AG09309 (cell line): ENCODE measurements at places on chromosomes 16 and 17.

DNA sequence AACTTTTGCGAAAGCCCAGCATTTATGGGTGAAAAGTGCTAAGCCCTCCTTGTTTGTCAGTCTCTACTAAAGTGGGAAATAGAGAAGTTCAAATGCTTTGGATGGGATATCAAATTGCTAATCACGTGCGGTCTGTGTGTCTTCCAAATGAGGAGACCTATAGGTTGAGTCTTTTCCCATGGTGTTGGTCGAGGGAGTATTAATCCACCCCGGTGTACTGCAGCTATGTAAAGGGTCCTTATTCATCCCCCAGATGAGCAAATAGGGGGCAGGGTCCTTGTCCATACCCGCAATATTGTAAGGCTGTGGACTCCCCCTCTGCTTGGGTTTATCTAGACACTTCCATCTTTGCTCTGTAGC is 14.6 kb downstream of the KIAA0513 start:
- DNase-seq: no peak

DNA sequence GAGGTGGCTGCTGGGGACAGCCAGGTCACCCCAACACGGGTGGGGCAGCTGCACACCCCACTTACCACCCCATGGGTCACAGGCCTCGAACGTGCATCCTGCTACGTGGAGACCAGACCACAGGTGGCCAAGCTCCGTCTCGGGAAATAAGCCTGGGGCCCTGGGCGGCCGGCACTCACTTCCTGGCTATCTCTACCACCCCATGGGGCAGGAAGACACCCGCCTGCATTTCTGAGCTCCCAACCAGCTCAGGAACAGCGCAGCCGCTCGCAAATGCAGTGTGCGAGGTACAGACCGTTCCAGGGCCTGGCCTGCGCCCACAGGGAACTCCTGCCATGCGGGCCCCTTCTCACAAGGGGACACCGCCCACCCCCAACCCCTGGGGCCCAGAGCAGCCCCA is 4.9 kb upstream of the GNG13 start:
- DNase-seq: no peak

- DNase-seq: no peak
These were observed 33.7 kb downstream of the TEKT3 start for GRCh38 chr17:15307710-15308111.

DNA sequence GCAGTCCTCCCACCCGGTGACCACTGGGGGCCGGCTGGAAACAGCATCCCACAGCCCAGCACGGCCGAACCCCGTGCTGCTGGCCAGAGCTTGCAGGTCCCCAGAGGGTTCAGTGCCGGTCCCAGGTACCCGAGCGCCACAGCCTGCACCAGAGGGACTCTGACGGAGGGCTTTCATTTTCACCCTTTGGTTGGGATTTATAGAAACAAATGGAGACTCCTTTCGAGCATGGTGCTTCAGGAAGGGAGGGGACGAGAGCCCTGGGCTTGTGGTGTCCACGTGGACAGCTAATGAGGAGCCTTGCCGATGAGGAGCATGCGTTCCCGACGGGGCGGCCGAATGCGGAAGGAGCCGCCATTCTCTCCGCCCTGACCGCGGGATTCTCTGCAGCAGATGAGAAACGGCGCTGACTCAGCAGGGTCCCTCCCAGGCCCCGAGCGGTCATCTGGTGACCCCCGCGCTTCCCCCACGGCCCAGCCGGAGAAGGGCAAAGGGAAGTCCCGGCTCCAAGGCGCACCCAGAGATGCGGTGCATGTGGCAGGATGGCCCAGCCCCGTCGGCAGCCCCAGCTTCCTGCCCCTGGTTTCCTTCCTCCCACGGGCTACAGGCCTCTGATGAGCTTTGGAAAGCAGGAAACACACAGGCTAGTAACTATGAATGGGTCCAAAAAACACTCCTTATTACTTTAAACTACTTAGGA is 9.8 kb downstream of the SLC38A10 start:
- DNase-seq: no peak

DNA sequence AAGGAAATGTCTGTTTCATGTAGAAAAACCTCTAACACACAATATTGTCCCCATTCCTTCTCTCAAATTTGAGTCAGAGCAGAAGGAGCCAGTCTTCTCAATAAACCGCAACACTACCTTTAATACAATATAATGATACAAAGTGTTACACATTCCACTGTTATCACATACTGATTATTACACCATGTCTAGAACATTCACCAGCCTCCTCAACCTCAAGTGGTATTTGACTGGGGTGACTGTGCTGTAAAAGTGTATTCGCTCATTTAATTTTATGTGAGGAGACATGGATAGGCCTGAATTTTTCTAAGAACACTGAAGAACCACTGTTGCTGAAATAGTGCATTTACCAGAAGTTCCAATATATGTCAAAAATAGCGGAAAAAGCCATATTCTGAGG is 10.3 kb downstream of the CDYL2 start:
- no peak for DNase-seq

DNA sequence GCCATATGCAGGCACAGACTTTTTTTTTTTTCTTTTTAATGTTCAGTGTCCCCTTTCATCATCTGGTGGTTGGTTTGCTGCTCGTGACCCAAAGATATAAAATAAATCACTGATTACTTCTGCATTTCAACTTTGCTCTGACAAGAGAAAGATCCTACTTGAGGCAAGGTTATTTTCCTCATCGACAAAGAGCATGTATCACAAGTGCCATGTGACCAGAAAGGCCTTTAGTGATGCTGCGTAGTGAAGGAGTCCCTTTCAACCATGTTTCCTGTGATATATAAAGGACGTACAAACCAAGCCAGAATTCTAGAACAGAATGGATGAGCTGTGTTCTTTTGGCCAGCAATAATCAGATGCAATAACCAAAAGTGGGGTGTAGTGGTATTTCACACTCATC is 323.4 kb upstream of the PSMD7 start:
- no peak for DNase-seq

GRCh38 chr16:17205279-17206211 is 265.2 kb downstream of the XYLT1 start:
- peak; percentile 64 for DNase-seq

DNA sequence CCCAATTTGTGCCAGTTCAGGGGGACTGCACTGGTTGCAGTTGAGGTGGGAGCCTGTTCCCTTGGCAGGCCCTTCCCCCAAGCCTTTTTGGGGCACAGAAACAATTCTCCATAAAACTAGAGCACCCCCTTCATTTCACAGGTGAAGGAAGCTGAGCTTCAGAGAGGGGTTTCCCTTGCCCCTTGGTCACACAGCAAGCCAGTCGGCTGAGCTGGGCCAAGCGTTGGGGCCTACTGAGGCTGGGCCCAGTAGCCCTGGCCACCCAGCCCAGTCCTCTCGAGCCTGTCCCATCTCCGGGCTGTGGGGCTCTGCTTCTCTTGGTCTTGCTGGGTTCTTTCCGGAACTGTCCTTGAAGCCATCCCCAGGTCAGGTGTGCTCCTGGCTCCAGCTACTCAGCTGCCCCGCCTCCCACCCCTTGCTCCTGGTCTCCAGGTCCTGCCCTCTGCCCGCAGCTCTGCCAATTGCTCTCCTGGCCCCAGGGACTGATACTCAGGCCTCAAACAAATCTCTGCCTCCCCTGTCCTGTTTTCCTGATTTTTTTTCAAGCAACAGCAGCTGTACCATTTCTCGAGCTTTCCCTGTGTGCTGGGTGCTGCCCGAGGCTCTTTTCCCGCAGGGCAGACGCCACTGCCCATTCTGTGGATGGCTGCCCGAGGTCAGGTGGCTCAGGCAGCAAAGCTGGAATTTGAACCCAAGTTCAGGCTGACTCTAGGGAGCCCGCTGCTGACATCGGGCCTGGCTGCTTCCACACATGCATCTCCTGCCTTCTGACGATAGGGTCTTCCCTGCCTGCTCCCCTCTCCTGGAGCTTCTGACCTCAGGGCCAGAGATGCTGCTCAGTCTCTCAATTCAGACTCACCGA is 87.4 kb upstream of the NKD1 start:
- no peak for DNase-seq

- DNase-seq: peak; percentile 24
These were observed 1.2 kb upstream of the TLCD3B start for GRCh38 chr16:30032083-30032819.

- DNase-seq: no peak
These were observed 696.8 kb upstream of the SOX9 start for GRCh38 chr17:71423871-71424546.

DNA sequence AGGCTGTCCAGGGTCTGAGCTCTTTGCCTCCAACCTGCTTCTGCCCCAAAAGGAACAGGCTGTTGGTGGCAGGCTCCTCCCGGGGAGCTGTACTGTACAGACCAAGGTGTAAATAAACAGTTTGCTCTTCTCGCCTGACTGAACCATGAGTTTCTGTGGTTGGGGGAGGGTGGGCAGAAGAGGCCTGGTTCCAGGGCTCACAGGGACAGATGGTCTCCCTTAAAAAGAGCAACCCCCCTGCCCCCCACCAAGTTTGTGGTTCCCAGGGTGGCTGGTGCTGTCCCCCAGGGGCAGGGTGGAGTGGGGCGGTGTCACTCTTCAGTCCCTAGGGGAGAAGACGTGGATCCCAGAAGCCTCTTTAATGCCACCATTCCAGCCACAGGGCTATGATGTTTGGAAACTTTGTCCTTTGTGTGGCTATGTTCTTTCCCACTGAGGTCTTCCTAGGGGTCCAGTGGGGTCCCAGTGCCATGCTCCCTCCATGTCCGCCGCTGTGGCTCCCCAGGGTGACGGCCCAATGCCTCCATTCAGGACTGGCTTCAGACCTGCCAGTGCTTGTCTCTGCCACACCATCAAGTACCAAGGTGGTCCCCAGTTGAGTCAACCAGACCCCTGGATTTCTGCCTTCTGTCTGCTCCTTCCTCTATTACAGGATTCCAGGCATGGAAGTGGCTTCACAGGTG is 146.7 kb downstream of the RAB11FIP4 start:
- DNase-seq: no peak

GRCh38 chr17:73274490-73274889 is 12.8 kb upstream of the CPSF4L start:
- DNase-seq: no peak

DNA sequence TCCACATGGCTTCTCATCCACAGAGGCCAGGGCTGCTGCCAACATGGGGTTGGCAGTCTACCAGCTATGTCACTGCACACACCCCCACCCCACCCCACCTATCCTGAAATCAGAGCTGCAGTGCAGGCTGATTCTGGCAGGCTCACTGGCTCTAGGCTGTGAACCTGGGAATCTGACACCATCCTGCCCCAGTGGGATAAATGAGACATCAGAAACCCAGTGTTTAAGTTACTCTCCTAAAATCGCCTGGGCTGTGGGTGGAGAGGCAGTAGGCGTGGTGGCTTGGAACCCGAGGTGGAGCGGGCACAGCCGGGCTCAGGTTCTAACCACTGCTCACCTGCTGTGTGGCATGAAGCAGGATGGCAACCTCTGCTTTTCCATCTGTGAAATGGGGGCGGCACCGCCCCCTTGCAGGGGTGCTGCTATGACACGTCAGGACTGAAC is 5.6 kb downstream of the SLC38A8 start:
- no peak for DNase-seq

DNA sequence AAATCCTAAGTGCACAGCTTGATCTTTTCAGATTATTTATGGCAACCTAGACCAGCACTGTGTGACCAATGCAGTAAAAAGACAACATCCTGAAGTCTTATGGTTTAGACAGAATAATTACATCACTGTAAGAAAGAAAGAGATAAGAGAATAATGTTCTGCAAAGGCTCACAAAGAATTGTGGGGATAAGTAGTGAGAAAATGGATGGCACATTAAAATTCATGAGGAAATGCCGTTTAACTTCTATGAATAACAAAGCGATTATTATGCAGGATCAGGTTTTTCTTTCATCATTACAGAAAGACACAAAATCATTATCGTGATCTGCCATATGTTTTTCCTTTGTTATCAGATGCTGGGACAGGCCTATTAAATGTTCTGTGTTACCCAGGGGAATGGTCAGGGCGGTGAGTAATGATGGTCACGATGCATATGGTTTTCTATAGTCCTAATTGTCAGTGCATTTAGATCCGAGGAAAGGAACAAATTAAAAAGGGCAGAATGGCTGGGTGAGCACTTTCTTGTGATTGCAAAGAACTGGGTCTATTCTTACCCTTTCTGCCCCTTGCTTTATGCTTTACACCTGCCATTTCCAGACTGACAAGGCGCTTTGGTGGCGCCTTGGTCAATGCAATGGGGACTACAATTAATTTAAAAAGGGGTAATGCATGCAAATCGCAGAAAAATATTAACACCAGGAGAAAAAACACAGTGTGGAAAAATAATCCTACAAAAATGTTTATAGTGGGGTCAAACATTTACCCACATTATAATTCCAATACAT is 18.1 kb upstream of the DHX40 start:
- DNase-seq: no peak

GRCh38 chr16:26830428-26831127 is 236.1 kb upstream of the C16orf82 start:
- DNase-seq: no peak

DNA sequence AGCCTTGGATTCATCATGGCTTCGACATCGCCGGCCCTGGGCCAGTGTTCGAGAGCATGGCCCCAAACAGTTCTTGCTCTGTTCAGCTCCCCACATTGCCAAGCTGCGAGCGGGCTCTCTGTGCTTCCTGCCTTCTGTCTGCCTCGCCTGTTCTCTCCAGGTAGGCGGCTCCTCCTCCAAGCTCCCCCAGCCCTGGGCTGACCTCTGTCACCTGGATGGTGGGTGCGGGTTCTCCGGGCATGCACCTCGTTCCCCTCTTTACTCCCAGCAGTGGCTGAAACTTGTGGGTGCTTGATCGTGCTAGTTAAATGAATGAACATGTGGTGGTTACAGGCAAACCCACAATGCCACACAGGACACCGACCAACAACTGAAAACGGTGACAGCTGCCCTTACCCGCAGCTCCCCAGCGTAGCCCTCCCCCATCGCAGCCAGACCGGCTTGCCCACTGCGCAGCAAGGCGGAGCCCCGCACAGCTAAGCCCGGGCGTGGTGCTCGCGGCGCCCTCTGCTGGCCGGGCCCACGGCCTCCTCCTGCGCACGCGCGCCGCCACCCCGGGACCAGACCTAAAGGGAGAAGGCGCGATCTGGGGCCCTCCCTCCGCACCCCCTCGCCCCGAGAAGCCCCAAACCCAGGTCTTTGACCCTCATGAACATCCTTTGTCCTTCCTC is 23.0 kb upstream of the EIF1 start:
- no peak for DNase-seq

- no peak for DNase-seq
These were observed 45.7 kb upstream of the MRPS23 start for GRCh38 chr17:57895382-57896060.

DNA sequence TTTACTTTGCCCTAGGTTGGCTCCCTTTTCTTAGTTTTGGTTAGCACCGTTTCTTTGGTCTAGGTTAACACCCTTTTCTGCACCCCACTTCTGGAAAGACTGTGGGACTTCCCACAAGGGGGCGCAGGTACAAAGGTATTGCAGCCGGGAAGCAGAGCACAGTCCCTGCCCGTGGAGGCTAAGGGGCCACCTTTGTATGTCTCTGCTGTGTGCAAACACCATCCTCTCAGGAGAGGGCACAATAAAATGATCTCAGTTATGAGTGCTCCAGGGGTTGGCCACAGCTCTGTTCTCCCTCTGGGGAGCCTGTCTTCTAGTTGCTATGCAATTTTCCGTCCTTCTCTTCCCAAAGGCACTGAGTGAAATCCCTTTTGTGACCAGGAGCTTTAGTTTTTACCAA is 28.4 kb upstream of the TMC5 start:
- DNase-seq: no peak

- DNase-seq: no peak
These were observed 30.0 kb downstream of the GINS2 start for GRCh38 chr16:85658504-85659326.
